ENCODE measurements at places on chromosomes 7 and 10. TPM values are rescaled to one million over a fixed set of nuclear protein-coding genes. Genes with fewer than 3 reads are reported as not detected.

- peak; percentile 42 for DNase-seq
These were observed 16.5 kb downstream of the ADCY1 start for GRCh38 chr7:45590679-45591057.

- no peak for DNase-seq
These were observed 74.0 kb upstream of the ST8SIA6 start for GRCh38 chr10:17528306-17528862.

GRCh38 chr7:361680-362401 is 71.9 kb downstream of the FOXL3 start:
- DNase-seq, result no peak

DNA sequence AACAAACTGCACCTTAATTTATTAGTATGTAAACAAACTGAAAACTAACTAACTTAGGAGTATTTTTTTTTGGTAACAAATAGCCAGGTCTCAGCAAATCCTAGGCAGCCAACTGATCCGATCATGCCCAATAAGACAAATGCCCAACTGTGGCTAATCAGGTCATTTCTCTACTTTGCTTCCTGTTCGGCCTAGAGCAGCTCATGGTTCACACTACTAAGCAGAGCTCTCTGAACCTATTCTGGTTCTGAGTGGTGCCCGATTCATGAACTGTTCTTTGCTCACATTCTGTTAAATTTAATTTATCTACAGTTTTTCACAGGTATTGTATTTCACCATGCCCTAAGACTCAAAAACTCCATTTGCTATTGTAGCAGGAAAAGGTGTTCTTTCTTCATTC is 55.1 kb downstream of the CCDC3 start:
- no peak for DNase-seq

DNA sequence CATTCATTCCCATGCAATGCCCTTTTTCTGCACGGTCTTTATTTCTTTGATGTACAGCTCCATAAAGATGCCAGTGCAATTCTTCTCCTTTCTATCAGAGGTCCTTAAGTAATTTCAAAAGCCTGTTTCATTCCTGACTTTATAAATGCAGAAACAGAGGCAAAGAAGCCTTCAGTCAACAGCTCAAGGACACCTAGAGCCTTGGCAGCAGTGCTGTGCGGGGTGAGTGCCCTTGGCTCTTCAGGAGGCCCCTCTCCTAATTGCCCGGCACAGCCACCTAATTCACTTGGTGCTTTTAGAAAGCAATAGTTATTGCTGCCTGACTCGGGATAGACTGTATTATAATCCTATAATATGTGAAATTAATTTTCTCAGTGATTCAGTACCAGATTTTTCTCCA is 169.6 kb upstream of the KLF6 start:
- DNase-seq, result no peak

GRCh38 chr7:138164804-138165203 is 88.5 kb downstream of the AKR1D1 start:
- no peak for DNase-seq

DNA sequence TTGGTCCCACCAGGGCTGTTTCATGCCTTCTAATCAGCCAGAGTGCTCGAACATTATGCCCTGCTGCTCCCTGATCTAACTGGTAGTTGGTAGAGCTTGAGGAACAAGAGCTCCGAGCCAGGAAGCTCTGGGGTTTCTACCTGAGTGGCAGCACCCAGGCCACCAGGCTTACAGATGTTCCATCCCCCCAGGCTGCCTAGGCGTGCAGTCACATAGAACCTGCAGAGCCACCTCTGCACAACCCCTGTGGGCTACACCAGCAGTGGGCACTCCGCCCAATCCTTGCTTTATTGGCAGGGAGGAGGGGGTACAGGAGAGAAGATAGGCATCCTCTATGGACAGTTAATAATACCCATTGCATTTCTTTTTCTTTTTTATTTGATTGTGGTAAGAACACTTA is 21.8 kb downstream of the MAP3K8 start:
- DNase-seq, result no peak

GRCh38 chr7:55069271-55069792 is 50.5 kb downstream of the EGFR start:
- no peak for DNase-seq

DNA sequence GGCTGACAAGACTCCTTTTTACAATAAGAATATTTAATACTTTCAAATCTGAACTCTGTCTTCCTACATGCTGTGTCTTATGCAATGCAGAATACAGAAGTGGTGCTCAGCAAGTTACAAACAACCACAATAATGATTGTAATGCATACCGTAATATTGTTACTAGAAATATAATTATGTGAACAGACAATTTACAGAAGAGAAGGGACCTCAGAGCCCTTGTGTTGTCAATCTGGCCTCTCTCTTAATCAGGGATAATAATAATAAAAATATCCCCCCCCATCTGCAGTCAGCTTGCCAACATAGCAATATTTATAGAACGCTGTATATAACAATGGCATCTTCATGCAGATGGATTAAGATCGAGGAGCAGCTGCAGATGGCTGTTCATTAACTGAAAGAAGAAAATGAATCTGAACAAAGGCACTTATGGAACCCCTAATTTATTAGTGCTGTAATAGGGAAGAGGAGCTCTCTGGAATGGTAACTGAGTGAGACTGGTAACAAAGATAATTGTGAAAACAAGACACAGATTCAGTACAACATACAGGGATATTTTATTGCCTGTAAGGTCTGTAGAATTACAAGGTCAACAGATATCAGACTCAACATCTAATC is 106.3 kb downstream of the TMEM26 start:
- no peak for DNase-seq

DNA sequence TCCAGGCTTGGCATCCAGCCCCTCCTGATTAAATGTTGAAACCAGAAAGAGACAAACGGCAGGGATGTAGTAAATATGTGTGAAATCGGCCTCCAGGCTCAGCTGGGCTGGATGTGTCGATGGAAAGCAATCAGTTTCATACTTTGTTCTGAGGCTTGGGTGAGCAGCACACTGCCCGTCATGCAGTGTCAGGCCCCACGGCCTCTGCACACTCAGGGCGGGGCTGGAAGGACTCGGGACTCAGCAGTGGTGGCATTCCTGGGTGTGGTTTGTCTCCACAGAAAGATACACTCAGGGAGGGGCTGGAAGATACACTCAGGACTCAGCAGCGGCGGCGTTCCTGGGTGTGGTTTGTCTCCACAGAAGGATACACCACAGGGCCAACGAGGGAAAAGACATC is 22.0 kb downstream of the ADGRA1 start:
- DNase-seq, result no peak

GRCh38 chr7:79055722-79056415 is 397.6 kb downstream of the MAGI2 start:
- DNase-seq, result no peak

DNA sequence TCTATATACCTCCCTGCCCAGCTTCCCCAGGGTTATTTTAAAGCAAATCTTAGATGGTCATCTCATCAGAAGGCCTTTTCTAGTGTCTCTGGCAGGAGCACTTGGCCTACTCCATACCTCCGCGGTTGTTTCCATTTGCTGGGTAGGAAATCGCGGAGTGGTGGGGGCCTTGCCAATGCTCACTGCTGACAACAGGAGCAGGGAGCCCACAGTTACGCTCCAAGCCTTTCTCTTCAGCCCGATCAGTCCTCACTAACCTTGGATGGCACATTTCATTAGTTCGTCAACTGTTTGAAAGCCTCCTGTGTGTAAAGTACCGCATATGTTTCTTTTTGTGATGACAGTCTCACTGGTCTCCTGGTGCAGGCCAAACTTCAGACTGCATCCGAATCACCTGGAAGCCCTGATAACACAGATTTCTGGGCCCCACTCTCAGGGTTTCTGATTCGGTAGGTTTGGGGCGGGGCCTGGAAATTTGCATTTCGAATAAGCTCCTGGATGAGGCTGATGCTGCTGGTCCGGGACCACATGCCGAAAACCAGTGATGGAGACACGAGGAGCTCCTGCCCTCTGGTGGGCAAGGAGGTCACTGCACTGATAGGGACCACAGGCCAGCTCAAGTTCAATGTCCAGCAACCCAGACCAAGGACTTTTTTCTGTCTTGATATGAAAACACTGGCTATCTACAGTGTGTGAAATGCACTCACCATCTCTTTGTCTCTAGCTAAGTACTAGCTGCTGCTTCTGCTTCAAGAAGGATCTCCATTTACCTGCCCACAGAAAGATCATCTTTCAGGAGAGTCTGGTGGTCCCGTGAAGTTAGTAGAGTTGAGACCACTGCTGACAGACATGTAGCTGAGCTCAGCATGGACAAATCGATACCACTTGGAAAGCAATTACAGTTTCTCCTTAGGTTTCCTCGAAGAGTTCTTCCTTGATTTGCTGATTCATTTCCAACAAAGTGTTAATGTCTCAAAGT is 14.0 kb downstream of the LRGUK start:
- DNase-seq, result peak; percentile 78

- no peak for DNase-seq
These were observed 65.9 kb upstream of the MEOX2 start for GRCh38 chr7:15752377-15752776.

Gene TRIL
- not detected for polyA plus RNA-seq

Gene NRF1
- polyA plus RNA-seq, result 9.9 TPM

Gene FBXL13
- not detected for polyA plus RNA-seq

Gene CALCR
- not detected for polyA plus RNA-seq

Gene PRLHR
- polyA plus RNA-seq, result not detected

Gene NUP42
- 22.2 TPM for polyA plus RNA-seq
